NCI-H1105 (cell line): ENCODE measurements at places on chromosomes 12 and 14.

- DNase-seq, result no peak
Measured at GRCh38 chr12:8566525-8566924, 25.8 kb upstream of the CLEC4E start.

GRCh38 chr12:116544656-116545055, 14.5 kb upstream of the MAP1LC3B2 start:
- no peak for DNase-seq

GRCh38 chr14:98259881-98260280, 1012.1 kb downstream of the BCL11B start:
- DNase-seq, result no peak

DNA sequence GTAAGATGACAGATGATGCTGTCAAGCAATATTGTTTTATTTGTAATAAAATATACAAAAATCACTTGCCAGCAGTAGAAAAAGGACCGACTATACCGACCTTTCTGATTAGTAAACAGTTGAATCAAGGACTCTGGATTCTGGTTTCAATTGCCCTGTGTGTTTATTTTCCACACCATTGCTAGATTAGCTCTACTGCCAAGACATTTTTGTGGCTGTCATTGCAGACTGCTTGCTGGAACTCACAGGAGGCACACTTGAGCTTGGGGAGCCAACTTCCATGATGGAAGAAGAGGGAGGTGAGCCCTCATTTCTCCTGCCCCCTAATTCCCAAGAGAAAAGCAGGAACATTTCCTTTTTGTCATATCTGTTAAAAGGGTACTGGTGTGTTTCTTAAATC, 51.3 kb downstream of the MAPKAPK5 start:
- DNase-seq, result no peak

DNA sequence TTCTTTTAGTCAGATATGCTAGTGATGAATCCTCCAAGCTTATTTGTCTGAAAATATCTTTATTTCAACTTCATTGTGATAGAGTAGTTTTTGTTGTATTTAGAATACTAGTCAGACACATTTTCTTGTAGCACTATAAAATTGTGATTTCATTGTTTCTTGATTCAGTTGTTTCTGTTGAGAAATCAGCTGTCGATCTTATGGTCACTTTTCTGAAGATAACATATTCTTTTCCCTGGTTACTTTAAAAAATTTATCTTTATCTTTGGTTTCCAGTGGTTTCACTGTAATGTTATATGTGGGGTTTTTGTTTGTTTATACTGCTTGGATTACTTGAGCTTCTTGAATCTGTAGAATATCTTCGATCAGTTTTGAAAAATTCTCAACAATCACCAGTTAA, 426.1 kb downstream of the SOX5 start:
- DNase-seq, result no peak

DNA sequence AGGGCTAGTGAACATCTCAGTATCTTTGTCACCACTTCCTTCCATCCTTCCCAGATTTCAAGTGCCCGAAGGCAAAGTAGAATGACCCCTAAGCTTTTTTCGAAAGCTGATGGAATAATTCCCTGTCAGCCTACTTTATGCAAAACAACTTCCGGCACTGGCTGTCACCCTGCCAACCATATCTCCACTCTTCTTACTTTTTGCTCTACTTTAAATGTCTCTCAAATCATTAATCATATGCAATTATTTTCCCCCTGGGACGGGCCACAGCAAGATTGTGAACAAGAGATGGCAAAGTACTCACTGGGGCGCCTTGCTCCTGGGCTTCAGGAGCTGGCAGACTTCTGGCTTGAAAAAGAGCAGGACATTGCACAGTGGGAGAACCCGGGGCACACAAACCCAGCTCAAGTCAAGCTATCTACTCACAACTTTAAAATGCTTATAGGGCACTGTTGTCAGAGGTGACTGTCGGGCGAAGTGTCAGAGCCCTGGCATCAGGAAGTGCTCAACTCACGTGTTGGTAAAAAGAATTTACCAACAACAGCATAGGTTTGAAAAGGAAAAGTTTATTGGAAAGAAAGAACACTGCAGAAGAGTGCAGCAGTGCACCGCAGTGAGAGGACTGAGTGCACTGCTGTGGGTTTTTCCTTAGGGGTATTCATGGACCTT, 373.5 kb downstream of the PAWR start:
- DNase-seq, result no peak

- DNase-seq, result no peak
Measured at GRCh38 chr14:37318938-37319337, 121.2 kb downstream of the MIPOL1 start.
